ENCODE measurements at places on chromosomes 4 and X.

DNA sequence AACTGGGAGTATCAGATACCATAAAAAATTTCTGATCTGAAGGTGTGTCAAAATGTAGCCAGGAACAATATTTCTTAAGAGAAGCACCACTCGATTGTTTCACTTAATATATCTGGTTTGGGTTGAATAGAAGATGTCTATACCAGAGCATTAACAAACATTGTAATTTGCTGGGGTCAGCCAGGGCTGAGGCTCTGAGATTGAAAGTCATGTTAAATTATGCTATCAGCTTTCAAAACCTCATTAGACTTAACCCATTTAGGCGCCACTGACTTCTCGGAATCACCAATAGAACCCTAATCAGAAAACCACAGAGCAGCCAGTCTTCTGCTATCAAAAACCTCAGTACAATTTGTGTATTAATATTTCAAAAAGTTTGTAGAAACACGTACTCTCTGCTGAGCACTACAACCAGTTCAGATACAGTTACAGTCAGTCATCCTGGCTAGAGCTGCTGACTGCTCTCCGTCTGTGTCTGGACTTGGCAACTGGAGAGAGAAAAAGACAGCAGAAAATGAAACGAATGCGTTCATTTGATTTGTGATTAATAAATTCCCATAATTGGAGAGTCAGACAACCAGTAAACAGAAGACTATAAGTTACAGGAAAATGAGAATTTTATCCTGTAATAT lies 848.6 kb upstream of the PABPC4L start:
- DNase-seq: no peak

- DNase-seq: no peak
Measured at GRCh38 chr4:102610007-102610406, 108.8 kb downstream of the NFKB1 start.

- DNase-seq: no peak
Measured at GRCh38 chr4:166655231-166655630, 579.1 kb downstream of the SPOCK3 start.

GRCh38 chr4:20254511-20255250 lies 3.0 kb downstream of the SLIT2 start:
- DNase-seq: no peak

GRCh38 chr4:165293927-165294649 lies 33.4 kb upstream of the MSMO1 start:
- no peak for DNase-seq

DNA sequence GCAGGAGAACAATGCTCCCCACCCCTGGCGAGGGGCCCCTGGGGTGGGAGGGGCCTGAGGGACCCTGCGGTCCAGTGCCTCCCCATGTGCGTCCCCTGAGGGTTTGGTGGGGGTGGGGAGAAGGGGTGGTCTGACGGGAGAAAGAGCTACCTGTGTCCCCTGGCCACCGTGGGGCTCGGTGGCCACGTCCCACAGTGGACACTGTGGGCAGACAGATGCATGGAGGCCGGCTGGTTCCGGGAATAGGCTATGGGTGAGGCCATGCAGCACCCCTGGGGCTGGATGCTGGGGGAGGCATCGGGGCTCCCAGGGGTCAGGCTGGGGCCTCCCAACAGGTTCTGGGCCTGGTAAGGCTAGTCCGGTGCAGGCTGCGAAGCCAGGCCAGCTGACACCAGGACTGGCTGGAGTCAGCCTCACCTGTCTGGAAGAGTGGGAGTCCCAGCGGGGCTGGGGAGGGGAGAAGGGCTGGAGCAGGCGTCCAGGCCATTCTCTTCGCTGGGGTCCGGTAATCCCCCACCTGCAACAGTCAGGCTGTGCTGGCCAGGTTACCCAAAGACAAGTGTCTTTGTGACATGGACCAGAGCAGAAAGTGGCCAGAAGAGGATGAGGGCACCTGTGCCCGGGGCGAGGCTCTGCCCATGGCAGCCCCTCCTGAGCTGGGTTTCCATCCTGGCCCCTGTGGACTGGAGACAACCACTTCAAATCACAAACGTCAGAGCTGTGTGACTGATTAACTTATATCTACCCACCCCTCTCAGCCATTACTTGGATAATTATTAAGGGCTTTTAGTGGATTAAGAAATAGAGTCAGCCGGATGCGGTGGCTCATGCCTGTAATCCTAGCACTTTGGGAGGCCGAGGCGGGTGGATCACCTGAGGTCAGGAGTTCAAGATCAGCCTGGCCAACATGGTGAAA lies 1.4 kb upstream of the FAM53A start:
- DNase-seq: no peak

- no peak for DNase-seq
Measured at GRCh38 chr4:27271555-27271954, 410.9 kb downstream of the STIM2 start.

DNA sequence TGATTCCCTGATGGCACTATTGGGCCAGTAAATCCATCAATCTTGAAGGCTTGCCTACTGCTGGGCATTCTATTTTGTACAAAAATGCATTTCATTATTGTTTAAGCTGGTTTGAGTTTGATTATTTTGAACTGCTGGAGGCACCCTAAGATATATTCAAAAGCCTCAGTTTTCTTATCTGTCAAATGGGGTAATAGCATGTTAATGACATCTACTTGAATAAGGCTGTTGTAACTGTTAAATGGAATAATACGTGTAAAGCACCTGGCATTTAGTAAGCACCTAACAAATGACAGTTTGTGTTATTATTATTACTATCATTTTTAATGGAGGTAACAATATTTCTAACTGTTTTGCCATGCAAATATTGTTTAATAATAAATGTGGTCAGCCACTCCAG lies 6.9 kb upstream of the SMIM43 start:
- no peak for DNase-seq

DNA sequence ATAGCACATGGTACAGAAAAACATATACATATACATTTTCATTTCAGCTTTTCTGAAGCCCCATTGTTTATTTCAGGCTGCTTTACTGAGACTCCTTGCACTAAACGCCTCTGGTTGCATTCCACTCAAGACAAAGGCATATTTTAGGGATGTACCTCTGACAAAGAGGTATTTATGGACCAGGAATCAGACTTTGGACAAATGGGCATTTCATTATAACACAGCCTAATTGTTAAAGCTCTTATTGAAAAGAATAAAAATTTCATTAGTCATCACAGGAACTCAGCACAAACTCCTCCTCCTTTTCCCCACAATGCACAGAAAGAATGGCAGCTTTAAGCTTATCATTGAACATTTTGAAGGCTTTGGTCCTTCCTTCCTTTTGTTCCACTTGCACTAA lies 62.9 kb upstream of the UGT8 start:
- no peak for DNase-seq

GRCh38 chrX:107721318-107721717 lies 54.3 kb downstream of the TSC22D3 start:
- DNase-seq: no peak

DNA sequence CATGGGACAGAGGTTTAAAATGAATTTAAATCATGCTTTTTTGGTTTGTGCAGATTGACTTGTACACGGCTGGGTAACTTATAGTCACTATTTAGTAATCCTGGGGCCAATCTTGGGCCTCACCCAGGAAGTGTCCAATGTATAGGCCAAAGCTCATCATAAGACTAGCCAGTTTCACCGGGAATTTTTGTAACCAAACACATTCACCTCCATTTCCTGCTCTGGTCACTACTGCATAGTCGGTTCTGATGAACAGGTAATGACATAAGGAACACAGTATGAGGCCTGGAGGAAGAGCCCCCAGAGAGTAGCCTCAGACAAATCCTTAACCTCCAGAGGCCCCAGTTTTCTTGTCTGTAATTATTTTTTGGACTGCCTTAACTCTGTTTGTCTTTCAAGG lies 81.9 kb downstream of the HPRT1 start:
- DNase-seq: no peak

DNA sequence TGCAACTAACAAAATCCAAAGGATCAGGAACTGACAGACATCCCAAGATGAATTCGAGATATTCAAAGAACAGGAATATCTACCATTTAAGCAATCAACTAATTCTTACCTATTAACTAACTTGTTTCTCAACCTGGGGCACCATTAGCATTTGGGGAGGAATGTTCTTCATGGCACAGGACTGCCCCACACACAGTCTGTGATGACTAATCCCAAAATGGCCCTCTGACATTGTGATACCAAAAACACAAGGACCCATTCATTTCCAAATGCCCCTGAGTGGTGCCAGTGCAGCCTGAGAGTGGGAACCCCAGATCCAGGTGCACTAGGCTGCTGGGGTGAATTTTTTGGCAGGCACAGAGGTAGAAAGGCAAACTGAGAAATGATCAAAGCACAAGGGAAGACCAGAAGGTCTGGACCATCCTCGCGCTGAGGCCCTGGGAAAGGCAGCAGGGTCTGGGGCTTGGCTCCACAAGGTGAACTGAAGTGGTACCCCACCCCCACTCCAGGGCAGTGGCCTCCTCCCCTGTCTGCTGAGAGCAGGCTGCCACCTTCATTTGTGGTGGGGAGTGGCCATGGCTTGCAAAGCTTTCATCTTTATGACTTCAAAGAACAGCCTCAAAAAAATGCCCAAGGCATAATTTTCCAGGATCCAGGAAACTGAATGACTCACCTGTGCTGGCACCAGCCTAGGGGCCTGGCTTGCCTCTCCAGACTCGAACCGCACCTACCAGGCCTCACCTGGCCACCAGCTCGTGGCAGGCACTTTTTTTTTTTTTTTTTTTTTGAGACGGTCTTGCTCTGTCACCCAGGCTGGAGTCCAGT lies 122.4 kb downstream of the BCOR start:
- no peak for DNase-seq

- peak; percentile 15 for DNase-seq
Measured at GRCh38 chr4:11232015-11232414, 196.7 kb downstream of the HS3ST1 start.

DNA sequence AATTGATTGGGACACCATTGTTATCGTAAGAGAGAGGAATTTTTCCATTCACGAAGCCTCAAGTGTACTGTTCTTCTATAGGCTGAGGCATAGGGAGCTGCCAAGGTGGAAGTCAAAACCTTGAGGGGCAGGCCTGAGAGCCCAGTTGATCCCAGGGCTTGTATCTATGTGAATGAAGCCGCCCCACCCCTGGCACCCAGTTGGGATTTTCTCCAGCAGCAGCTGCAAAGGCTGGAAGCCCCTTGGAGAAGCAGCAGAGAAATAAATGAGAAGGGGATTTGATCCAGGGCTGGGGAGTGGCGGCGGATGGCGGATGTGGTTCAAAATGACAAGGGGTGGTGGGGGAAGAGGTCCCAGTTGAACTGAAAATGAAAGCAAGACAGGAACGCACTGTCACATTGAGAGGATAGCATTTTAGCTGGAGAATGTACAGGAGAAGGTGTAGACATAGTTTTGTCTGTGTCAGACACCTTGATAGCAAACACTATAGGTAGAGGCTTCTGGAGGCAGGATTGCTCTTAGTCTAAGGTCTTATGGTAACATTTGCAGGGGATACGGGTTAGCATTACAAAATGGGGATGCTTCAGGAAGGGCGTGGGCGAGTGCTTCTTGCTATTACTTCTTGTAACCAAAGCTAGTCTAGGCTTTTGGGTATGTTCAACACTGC lies 32.6 kb downstream of the DOCK11 start:
- DNase-seq: no peak

- no peak for DNase-seq
Measured at GRCh38 chr4:168863719-168864647, 146.1 kb downstream of the CBR4 start.

- no peak for DNase-seq
Measured at GRCh38 chrX:9241427-9241826, 207.5 kb upstream of the FAM9B start.

GRCh38 chr4:112951362-112952312 lies 97.8 kb upstream of the ANK2 start:
- no peak for DNase-seq

DNA sequence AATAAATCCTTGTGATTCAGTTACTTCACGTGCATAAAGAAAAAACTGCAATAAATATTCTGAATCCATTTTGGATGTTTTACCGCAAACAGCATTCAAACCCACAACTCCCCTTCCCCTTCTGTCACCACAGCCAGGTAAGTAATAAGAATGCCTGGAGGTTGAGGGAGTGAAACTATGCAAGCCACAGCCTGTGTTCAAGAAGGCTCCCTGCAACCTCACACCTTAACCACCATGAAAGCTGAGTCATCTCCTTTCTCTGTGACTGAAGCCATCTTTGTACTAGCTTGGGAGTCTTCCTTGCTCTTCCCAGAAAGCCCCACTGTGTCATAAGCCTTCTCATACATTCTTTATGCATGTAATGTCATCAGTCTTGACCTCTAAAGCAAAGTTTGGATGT lies 297.0 kb upstream of the PUDP start:
- DNase-seq: no peak

DNA sequence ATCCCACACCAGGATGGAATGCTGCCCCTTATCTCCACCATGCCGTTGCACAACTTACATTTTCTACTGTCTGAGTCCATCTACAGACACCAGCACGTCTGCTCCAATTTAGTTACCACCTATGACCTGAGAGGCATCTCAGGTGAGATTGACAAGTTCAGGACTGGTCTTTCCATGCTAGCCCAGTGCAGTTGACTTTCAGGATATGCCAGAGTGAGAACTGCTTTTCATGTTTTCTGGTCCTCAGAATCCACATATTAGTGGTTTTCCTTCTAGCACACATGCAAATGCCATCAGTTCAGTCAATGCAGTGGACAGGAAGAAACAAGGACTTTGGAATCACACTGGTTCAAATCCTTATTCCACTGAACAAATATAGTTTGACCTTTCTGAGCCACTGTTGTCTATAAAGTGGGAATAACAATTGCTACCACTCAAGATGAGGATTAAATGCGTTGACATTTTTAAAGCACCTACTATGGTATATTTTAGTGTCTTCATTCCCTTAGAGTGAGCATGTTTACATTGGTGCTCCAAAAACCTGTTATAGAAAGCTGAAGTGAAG lies 38.1 kb upstream of the ANXA3 start:
- DNase-seq: no peak

DNA sequence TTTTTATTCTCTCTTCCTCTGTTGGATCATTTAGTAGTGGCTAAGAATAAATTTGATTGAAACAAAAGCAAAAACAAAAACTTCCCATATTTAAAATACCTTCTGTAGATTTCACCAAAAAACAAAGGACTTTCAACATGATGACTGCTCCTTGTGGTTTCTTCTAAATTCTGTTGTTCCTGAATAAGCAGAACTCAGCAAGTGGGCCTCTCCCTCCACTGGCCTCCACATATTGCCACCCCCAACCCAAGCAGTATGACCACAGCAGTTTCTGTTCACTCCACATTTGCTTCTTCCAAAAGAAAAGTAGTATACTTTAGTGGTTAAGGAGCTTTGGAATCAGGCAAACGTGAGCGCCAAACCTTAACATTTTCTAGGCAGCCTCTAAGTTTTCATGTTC lies 114.7 kb downstream of the COX18 start:
- DNase-seq: no peak

DNA sequence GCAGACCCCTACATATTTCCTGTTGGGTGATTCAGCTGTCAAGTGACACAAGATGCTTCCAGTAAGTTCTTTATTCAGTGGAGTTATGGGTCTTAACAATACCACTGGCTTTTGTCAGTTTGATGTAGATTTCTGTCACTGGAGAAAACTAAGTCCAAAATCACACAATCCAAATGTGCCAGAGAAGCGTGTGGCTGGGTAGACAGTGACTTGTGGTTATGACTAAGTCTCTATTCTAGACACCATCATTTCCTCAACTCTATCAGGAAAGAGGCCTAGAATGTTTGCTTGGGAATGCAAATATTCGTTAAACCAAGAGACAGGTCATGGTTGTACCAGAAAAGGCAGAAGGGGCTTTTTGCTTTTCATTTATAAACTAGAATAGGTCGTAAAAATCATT lies 54.4 kb upstream of the HS3ST1 start:
- DNase-seq: no peak

GRCh38 chr4:74395633-74396032 lies 30.7 kb downstream of the EREG start:
- DNase-seq: no peak

GRCh38 chr4:78414116-78414515 lies 137.5 kb upstream of the ANXA3 start:
- no peak for DNase-seq

GRCh38 chr4:140342620-140343019 lies 30.8 kb upstream of the SCOC start:
- DNase-seq: no peak

Measured in right renal cortex interstitium (tissue), 3 donors.